ENCODE measurements at places on chromosomes 2 and 18.

DNA sequence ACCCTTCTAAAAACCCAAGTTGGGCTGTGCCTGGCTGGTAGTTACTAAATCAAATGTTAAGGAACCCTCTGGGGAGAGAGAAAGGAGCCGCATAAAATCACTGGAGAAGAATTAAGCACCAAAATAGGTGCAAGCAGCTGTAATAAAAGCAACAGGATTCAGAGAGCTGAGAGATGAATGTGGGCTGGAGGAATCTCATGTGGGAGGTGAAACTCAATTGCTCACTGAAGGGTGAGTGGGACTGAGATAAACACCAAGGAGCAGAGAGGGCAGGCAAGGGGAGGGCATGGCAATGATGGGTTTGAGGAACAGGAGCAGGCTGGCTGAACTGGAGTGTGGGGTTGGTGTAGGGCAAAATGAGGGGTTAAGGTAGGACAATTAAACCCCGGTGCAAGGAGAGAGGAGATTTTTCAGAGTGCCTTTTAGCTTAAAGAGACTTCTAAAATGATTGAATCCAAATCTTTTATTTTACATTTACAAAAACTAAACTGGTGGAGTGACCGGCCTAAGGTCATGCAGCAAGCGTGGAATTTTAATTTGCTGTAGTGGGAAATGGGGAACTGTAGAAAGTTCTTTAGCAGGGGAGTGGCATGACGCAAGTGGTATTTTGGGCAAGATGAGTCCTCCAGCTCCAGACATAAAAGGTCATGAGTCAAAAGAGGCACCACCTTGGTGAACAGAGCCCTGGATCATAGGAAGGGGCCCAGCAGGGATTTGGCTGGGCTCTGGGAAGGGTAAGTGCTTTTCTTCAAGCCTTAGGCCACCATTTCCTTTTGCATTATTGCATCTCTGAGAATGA lies 10.5 kb downstream of the PLB1 start:
- DNase-seq: no peak

DNA sequence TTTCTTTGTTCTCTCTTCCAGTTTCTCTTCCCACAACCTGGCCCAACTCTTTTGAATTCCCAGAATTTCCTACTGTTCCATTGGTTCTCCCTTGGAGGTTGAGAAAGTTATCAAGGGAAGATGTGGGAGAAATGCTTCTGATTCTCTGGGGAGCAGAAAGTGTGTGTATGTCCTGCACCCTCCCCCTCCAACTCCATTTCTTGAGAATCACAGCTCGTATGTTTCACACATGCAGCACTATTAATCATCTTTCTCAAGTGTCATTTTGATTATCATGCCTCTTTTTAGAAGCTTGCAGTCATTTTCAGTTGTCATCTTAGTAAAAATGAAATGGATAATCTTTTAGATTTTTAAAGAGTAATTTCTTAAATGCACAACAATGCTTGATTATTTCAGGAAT lies 296.8 kb upstream of the SLC39A10 start:
- DNase-seq: no peak

DNA sequence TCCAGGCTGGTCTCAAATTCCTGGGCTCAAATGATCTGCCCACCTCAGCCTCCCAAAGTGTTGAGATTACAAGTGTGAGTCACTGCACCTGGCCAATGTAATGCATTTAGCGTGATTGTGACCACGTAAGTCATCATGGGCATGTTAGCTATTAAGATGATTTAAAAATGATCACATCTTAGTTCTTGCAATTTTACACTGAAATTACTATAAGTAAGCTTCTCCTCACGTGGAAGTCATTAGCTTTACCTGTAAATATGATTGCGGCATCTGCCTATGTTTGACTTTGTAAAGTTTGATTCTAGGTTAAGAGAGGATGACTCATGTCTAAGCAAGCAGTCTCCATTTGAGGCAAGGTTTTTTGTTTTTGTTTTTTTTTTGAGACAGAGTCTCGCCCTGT lies 85.5 kb downstream of the PMAIP1 start:
- DNase-seq: no peak

- DNase-seq: no peak
These were observed 131.3 kb downstream of the CCDC148 start for GRCh38 chr2:158325031-158325781.
